ENCODE measurements at places on chromosomes 2 and 18.
A peak's percentile ranks its signal among the peaks of the same experiment; 100 is the strongest.

DNA sequence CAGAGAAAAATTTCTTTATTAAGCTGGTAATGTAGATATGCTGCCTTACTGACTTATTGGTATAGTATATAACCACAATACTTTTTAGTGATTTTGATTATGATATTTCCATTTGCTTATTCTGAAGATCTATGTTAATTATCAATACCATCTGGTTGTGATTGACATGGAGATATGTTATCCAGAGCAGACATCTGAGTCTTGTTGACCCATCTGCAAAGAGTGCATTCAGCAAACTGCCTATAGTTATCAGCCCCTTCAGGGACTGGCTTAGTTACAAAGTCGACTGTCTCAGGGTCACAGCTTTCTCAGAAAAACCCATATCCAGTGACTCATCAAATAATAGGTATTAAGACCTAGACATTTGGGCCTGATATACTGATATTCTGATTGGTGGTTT is 475.7 kb downstream of the DSC3 start:
- H3K4me3 ChIP-seq: no peak overlapping the region
- no peaks in the 10 kb centered on the region for H3K36me3 ChIP-seq
- no peaks in the 10 kb centered on the region for H3K4me1 ChIP-seq

- H3K27ac ChIP-seq: peak within 1 kb of the TSS; percentile 96
- H3K4me3 ChIP-seq: peak within 1 kb of the TSS; percentile 75
- DNase-seq: peak; percentile 97
Observed at GRCh38 chr2:223957092-223957851, at the start of gene MRPL44. MRPL44 (plus strand) TSS chr2:223957463; CDS start chr2:223957473, 10 bp downstream.

- no peaks in the 10 kb centered on the region for H3K36me3 ChIP-seq
- peak; percentile 91 for DNase-seq
- H3K4me1 ChIP-seq: no peaks in the 10 kb centered on the region
Observed at GRCh38 chr2:223041527-223042109, 10.4 kb upstream of the KCNE4 start.

DNA sequence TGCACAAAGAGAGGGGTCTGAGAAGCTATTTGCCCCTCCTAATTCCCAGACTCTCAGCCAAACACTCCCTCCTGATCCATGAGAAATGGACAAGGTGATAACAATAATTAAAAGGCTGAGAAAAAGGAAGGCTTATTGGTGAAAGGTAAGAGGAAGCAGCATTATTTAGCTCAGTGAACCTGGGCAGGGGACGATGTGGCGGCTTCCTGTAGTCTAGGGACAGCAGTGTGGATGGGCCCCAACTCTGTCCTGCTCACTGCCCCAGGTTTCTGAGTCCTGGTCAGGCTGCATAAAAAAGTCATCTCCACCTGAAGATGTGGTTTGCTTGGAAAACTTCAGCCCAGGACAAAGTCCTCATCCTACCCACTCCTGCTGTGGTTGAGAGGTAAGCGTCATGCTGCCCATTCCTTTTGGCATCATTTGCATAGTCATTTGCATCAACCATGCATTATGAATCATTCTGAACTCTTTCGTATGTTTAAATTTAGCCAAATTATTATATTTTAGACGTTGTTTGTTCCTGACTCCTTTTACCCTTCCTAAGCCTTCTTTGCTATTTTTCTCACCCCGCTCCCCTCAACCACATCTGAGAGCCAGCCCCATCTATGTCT is 126.8 kb downstream of the CLIP4 start:
- no peaks in the 10 kb centered on the region for H3K4me1 ChIP-seq
- H3K27ac ChIP-seq: no peak overlapping the region
- no peaks in the 10 kb centered on the region for H3K36me3 ChIP-seq
- no peak overlapping the region for H3K4me3 ChIP-seq
- DNase-seq: no peak
- H3K27me3 ChIP-seq: no peaks in the 10 kb centered on the region

- peaks cover 4% of the 10 kb centered on the region for H3K4me1 ChIP-seq
- no peaks in the 10 kb centered on the region for H3K27me3 ChIP-seq
- no peak overlapping the region for H3K4me3 ChIP-seq
- no peaks in the 10 kb centered on the region for H3K36me3 ChIP-seq
- peak overlapping the region; percentile 77 for H3K27ac ChIP-seq
- DNase-seq: peak; percentile 83
Observed at GRCh38 chr18:22488554-22488953, 70.8 kb upstream of the CTAGE1 start.
